ENCODE measurements at places on chromosomes 1 and 21. TPM values are rescaled to one million over a fixed set of nuclear protein-coding genes. Genes with fewer than 3 reads are reported as not detected.

Gene ICOSLG
- 4.7 TPM for total RNA-seq

Gene GPR37L1
- total RNA-seq, result not detected

Gene CRYBG2
- total RNA-seq, result 1.8 TPM

Gene TOE1
- 4.3 TPM for total RNA-seq

Gene CSMD2
- 11.1 TPM for total RNA-seq
